ENCODE measurements at places on chromosomes 3 and 15. TPM values are rescaled to one million over a fixed set of nuclear protein-coding genes. Genes with fewer than 3 reads are reported as not detected.

The VIPR1 gene
- total RNA-seq = not detected

GRCh38 chr3:43742920-43743319, 52.2 kb downstream of the ABHD5 start:
- no peak for DNase-seq

GRCh38 chr3:31240013-31240412, 292.7 kb upstream of the STT3B start:
- no peak for DNase-seq

- DNase-seq = no peak
These were observed 21.2 kb downstream of the PXK start for GRCh38 chr3:58353722-58354553.

DNA sequence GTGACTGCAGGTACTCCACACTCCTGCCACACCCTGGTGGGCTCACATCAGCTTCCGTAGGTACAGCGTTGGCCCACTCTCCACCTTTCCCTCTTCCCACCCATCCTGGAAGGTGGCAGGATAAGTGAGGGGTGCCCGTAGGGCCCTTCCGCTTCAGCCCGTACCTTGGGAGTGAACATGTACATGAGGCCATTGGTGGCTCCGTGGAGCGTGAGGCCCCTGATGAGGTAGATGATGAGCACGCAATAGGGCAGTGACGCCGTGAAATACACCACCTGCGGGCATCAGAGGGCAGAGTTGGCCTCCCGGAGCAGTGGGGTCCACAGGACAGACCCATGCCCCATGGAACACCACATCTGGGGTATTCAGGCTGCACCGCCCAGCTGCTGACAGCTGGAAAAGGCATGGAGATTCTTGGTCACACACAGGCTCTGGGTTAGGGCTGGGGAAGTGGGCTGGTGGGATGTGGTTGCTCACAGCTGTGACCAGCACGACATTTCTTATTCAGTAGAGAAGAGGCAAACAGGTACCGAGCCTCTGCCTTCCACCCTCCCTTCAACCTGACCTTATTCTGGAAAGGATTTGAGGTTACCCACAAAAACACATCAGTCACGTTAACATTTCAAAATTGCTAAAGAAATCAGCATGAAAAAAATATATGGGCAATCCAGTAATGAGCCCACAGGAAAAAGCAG, 23.8 kb downstream of the SLC6A20 start:
- DNase-seq = no peak

GRCh38 chr3:67048067-67048714, 50.1 kb downstream of the KBTBD8 start:
- DNase-seq = no peak

The ACP3 gene
- total RNA-seq = not detected

The TIMP4 gene
- total RNA-seq = not detected

The ADAMTS9 gene
- 6.7 TPM for total RNA-seq

DNA sequence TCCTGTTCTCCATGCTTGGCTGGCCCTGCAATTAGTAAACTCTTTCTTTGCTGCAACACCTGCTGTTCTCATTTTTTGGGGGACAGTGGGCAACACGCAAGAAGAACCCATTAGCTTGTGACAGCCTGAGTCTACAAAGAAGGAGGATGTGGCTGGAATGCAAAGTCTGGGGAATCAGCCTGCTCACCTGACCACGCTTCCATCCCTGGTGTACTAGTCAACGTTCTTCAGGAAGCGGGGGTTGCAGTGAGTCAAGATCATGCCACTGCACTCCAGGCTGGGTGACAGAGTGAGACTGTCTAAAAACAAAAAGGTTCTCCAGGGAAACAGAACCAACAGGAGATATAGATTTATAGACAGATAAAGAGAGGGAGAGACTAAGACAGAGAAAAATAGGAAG, 27.7 kb upstream of the KBTBD12 start:
- no peak for DNase-seq

The TMEM108 gene
- 10.8 TPM for total RNA-seq

DNA sequence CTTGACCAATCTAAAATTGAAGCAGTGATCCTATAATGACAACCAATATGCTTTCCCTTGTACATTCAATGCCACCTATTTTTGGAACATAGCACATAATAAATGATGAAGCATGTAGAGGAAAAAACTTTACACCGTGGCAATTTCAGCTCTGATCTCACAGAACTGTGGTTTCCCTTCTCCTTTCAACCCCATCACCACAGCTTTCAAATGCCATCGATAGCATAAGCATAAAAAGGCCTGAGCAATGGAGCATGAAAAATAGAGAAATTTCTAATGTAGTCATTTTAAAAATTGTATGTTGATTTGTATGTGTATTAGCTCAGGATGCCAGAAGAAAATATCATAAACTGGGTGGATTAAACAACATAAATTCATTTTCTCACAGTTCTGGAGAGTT, 406.0 kb upstream of the TMCO5A start:
- no peak for DNase-seq

The SLC38A3 gene
- total RNA-seq = 1.4 TPM

The GOLGA8Q gene
- total RNA-seq = 0.18 TPM

GRCh38 chr15:80152896-80153876, at the start of gene FAH:
TSS of gene FAH (plus strand) at chr15:80152999. CDS start at chr15:80153055, 56 bp downstream.
- DNase-seq = peak; percentile 29

GRCh38 chr15:95018888-95019545, 787.7 kb downstream of the MCTP2 start:
- DNase-seq = no peak

The GOLGA6L6 gene
- total RNA-seq = not detected

- no peak for DNase-seq
These were observed 375.2 kb upstream of the SGO1 start for GRCh38 chr3:20561166-20561565.

- DNase-seq = peak; percentile 61
These were observed 1.2 kb downstream of the MEX3B start for GRCh38 chr15:82044373-82045178.

The CHDH gene
- total RNA-seq = 0.41 TPM
